EH (cell line): ENCODE measurements at places on chromosomes 11 and 22.

- DNase-seq = peak; percentile 3
Observed at GRCh38 chr11:111018566-111018965, 227.0 kb upstream of the POU2AF2 start.

GRCh38 chr11:9118277-9118676 lies 26.9 kb upstream of the SCUBE2 start:
- peak; percentile 24 for DNase-seq

- peak; percentile 51 for DNase-seq
Observed at GRCh38 chr11:119223856-119224255, 17.7 kb downstream of the CBL start.

DNA sequence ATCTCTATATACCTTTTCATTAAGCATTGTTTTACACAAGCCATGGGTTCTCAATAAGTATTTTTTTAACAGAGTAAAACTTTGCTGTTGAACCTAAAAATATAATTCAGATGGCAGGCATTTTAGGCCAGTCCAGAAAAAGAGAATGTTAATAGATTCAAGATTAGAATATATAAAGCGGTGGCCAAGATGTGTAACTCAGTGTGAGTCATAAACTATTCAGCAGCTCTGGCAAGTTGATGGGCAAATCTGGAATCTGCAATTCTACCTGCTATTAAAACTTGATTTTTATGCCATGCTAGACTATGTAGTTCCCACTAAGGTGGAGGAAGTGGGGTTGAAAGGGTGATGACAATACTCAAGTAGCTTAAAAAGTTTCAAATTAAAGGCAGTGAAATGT lies 45.4 kb downstream of the CASP12 start:
- DNase-seq = peak; percentile 6

DNA sequence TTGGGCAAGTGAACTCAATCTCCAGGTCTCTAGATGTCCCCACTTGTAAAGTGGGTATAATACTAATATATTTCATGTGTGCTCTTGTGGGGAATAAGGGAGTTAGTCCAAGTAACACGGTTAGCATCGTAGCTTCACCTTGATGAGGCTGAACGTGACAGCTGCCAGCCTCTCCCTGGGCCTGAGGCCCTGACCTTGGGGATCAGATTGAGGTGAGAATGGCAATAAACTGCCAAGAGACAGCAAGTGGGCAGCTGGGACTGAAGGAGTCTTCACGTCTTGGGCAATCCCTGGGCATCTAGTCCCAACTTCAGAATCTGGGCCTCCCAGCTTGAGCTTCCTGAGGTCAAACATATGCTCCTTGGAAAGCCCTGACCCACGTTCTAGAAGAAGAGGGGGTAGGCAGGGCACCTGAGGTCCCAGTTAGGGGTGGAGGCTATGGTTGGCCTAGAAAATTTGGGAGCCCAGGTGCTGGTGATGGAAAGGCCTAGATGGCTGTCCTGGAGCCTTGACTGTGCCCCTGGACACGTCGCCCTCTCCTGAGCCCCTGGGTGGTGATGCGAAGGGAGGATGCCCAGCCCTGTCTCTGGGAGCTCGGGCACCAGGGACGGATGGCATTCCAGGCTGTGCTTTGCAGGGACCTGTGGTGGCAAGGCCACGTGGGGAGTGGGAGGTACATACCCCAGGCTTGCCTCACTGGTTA lies 23.4 kb downstream of the ADAMTS15 start:
- DNase-seq = no peak

- no peak for DNase-seq
Observed at GRCh38 chr11:119472856-119473222, 49.9 kb upstream of the THY1 start.

DNA sequence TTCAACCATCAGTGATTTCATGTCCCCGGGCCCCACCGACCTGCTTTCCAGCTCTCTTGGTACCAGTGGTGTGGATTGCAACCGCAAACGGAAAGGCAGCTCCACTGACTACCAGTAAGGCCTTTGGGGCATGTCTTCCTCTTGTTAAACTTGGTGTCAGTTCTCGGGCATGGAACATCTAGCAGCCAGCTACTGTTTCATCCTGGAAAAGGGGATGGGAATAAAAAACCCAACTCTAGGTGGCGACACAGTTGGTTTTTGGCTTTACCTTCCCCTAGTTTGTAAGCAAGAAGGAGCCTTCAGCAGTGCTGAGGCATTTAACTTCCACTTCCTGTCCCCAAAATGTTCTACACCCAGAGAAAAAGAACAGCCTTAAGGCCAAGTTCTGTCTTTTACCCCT lies 76.7 kb downstream of the BMAL1 start:
- peak; percentile 53 for DNase-seq

DNA sequence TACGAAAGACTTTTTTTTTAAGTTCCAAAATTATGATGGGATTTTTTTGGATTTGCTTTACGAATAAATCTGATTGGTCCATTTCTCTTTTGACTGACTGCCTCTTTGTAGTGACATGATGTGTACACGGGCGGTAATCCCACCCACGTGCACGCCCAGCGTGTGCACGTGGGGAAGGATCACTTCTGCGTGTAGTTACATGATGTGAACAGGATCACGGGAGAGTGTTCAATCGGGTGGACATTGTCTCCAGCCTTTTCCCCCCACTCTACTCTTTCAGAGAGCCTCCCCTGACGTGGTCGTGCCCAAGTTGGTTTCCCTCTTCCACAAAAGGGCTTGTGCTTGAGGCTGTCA lies 43.1 kb downstream of the KCNC1 start:
- DNase-seq = no peak

DNA sequence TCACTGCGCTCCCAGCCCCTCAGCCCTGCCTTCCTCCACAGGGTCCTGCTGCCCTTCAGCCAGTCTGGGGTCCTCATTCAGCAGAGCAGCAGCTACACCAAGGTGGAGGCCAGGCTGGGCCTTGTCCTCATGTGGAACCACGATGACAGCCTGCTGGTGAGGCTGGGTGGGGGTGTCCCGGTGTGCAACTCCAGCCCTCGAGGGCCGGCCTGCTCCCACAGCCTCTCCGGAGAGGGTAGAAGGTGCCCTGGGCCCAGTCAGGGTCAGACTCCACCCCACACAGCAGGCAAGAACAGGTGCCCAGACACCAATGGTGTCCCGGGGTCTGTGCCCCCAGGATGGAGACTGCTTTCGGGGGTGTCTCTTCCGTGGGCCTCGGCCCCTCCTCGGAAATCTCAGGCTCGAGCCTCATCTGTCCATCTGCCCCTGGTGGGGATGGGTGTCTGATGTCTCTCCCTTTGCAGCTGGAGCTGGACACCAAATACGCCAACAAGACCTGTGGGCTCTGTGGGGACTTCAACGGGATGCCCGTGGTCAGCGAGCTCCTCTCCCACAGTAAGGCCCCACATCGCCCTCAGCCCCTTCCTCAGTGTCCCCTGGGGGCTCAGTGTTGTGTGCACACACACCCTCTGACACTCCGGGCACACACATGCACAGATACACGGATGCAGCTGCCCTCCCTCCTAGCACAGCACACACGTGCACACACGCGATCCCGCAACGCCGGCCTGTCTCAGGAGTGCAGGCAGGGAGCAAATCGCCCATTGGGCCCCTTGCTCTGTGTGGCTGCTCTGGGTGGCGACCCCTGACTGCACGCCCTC lies 4.9 kb downstream of the MUC5AC start:
- DNase-seq = no peak

DNA sequence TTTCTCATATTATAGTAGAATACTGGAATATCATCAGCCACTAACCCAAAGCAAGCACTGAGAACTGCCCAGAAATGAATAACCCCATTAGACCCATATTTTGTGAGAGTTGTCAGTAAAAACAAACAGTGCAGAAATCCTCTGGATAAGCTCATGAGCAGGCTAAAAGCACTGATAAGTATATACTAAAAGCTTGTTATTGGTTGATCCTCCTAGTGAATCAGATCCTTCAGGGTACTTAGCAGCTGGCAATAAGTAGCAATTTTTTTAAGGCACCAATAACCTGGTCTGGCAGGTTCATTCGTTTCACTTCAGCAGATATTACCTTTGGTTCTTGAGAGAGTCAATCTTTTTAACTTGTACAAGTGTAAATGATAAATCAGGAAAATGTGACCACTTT lies 1.2 kb downstream of the NOX4 start:
- peak; percentile 27 for DNase-seq

GRCh38 chr11:120383518-120384155 lies 47.4 kb downstream of the ARHGEF12 start:
- peak; percentile 25 for DNase-seq

GRCh38 chr22:48575618-48576332 lies 1251.9 kb downstream of the BRD1 start:
- DNase-seq = no peak

GRCh38 chr11:78318321-78319114 lies 99.1 kb downstream of the GAB2 start:
- DNase-seq = peak; percentile 21

GRCh38 chr11:69540118-69541000 lies 58.9 kb downstream of the LINC01488 start:
- no peak for DNase-seq

DNA sequence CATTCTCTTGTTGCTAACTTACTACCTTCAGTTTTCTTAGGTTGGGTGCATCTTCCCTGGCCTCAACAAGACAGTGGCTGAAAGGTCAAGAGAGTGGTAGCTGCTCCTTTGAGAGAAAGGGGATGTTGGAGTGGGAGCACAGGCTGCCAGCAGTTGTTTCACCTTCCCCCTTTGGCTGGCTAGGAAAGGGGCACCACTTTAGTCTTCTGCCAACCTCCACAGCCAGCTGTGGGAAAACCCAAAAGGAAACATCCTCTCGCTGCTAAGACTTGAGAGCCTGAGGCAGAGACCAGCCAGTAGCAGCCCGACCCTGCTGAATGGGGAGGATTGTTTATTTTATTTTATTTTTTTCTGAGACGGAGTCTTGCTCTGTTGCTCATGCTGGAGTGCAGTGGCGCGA lies 34.4 kb downstream of the MARK2 start:
- no peak for DNase-seq

DNA sequence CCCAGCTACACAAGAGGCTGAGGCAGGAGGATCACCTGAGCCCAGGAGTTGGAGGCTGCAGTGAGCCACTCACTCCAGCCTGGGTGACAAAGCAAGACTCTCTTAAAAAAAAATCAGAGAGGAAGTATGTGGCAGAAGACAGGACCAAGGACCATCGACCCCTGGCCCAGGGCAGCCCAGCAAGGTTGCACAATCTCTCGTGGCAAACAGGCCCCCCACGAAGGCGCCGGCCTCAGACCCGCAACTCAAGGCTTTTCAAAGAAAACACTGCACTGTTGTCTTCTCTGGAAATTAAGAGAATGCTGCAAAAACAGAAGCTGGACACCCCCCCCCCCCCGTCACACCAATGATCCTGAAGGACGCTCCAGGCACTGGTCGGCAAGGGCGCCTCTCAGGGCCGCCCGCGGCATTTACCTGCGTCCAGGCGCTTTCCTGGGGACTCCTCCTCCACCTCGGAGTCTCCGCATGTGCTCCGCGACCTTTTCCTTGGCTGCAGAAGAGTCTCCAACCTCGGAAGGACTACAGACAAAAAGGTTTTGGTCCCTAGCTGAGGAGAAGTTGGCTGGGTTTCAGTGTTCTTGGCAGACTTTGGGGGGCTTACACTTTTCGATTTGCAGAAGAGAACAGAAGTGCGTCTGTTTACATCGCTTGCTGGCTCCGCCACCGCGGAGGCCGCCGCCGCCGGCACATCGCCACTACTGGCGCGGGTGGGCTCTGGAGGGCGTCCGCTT lies 40.5 kb downstream of the BRD1 start:
- no peak for DNase-seq

GRCh38 chr11:33718440-33718839 lies 17.8 kb downstream of the CD59 start:
- DNase-seq = no peak

DNA sequence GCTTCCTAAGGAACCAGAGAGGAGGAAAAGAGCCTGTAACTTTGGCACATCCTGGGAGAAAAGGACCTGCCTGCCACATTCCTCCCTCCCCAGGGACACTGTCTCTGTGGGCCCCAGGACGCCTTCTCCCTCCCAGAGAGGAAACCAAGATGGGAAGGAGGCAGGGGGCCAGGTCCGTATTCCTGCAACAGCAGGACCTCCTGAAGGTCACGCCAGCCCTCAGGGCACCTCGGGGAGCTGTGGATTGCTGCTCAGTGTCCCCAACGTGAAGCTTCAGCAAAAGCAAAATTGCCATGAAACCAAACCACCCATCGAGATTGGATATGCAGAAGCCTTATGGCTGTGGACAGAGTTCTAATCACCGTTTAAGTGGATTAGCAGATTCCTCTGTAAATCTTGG lies 86.7 kb downstream of the ARHGAP8 start:
- no peak for DNase-seq

DNA sequence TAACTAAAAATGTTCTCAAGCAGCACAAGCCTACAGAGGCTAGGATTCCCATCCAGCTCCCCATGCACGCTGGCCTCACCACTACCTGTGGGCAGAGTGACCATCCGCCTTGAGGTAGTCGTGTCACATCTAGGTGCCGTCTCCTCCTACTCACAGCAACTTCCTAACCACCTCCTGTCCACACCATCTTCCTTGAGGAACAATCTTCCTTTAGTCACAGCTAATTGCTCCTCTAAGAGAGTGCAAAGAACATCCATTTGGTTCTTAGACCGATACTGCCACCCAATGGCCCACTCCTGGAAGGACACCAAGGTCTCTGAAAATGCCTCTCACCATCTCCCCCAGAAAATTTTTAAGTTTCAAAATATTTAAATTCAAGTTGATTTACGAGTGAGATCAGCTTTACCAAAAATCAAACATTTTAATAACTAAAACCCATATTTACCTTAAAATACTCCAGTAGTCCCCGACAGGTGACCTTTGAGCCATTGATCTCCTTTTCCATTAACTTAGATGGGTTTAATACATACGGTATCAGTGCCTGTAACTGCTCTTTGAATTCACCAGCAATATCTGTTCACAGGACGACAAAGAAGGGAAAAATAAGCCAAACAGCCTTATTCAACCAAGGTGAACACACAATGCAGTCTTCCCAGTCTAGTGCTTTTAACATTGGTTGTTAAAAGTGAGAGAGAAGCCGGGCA lies 21.7 kb upstream of the PLAAT3 start:
- peak; percentile 68 for DNase-seq

- DNase-seq = no peak
Observed at GRCh38 chr11:126507646-126508045, 152.2 kb downstream of the ST3GAL4 start.

DNA sequence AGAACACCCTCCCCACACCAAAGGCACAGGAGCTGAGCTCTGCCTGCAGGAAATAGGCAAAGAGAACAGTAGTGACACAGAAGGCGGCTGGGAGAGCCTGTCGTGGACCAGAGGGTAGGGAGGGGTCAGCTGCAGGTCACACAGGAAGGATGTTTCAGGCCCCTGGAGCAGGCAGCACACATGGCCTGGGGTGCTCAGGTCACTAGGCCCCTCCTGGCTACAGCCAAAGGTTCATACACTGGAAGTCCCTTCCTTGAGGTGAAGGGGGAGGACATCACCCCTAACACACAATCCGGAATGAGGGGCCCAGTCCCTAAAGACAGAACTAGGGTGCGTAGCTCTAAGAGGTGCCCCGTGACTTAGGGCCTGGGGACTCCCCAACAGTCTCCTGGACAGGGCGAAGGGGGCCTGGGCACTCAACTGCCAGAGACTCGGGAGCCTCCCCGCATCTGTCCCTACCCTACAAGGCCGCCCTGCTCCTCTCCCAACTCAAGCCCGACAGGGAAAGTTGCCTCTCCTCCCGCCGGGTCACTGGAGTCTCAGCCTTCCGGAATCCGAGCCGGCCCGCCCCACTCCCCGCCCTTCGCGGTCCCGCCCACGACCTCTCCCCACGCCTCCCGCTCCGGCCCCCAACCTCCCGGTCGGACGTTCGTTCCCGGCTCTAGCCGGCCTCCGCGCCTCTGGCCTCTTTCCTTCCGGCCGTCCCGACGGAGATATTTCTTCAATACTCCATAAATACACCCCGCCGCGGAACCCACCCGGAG lies at the start of gene CYB5R2:
Gene CYB5R2, minus strand, starts transcription at position 541 of the 764 bp plus-strand sequence. CDS start 675 bp downstream, outside the sequence.
- DNase-seq = peak; percentile 79
